ENCODE measurements at places on chromosomes 7 and 10.

DNA sequence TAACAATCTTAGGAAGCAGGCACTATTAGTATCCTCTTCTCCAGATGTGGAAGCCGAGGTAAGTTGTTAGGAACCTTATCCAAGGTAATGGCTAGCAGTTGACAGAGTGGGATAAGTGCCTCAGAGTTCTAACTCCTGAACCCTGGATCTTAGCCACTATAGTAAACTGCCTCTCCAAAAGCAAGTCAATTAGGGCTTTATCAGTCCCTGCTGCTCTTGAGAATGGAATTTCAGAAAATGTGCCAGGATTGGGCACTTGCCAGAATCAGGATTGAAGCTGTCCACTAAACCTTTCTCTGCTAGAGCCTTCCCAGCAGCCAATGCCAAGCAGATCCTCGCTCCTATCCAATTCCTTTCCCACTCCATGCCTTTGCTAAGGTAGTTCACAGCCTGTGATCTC is 777.5 kb upstream of the POM121L12 start:
- no peak for DNase-seq

DNA sequence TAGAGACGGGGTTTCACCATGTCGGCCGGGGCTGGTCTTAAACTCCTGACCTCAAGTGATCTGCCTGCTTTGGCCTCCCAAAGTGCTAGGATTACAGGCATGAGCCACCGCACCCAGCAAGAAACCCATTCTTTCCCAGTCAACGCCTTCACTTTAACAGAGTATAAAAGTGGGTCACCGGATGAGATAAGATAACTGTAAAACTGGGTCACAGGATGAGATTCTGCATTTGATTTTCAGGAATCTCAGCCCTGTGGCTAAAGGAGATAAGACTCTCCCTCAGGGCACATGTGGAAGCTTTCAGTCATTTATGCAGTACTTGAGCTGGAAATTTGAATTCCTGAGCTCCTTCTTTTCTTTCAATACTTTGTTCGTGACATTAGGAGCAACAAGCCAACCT is 70.8 kb downstream of the LRRC17 start:
- no peak for DNase-seq

GRCh38 chr10:4498711-4499251 is 327.2 kb upstream of the AKR1E2 start:
- DNase-seq: no peak

DNA sequence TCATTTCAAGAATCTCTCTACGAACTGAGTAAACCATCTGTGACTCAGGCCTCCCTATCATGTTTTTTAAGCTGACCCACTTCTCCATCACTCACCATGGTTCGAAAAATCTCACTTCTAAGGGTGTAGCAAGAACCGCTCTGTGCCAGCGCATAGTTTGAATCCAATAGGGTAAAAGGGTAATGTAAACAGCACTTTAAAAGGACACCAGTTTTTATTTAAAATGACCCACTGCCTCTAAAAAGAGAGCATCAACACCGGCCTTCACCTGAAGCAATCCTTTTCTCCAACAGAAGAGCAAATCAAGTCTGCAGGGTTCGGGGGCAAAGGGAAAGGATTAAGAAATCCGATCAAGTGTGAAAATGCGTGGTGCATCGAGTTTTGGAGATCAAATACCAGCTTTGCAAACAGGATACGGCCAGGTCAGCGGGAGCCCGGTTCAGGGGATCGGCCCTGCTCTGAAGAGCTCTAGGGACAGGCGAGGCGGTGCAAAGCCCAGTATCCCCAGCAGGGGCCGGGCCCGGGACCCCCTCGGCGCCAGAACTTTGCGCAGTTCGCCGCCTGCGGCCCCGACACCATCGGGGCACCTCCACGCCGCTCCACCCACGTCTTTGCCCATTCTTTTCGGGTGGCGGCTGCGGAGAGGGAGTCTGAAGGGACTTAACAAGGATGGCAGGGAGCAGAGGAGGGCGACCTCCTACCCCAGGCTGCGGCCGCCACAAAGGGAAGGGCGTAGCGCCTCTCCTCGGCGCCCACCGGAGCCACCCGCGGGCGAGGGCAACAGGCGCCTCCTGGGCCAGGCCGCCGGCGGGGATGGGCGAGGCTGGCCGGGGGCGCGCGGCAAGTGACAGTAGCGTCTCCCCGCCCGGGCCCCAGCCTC is 842 bp downstream of the NMT2 start:
- peak; percentile 80 for DNase-seq

DNA sequence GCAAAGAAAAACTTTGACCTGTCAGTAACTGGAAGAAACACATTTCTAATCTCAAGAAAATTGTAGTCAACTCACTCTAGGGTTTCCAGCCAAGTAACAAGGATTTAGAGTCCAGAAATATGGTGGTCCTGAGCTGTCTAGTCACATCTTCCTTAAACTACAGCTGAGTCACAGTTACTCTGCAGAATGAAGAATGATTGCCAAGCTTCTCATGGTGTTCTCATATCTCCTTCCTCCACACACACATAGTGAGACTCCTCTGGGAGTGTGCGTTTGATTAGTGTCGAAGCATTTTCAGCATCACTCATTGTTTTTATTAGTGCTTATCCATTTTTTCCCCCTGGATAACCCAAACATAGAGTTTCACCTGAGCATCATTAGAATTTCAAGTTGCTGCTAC is 93.1 kb upstream of the CXCL12 start:
- DNase-seq: no peak

- DNase-seq: no peak
Observed at GRCh38 chr7:149880638-149881311, 7.0 kb downstream of the ATP6V0E2 start.

GRCh38 chr10:101452593-101452992 is 98.6 kb downstream of the BTRC start:
- no peak for DNase-seq

DNA sequence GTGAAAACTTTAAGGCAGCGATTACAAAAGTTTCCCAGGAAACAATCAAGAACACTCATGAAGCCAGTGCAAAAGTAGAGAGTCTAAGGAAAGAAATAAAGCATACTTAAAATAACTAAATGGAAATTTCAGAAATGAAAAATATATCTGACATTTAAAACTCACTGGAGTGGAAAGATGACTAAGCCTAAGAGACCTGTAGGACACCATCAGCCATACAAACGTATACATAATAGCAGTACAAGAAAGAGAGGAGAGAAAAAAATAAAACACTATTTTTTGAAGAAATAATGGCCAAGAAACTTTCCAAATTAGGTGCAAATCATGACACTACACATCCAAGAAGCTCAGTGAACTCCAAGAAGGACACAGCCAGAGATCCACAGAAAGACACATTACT is 5.4 kb upstream of the AKR1D1 start:
- DNase-seq: no peak

- no peak for DNase-seq
Observed at GRCh38 chr7:152504367-152504766, 68.6 kb upstream of the KMT2C start.

DNA sequence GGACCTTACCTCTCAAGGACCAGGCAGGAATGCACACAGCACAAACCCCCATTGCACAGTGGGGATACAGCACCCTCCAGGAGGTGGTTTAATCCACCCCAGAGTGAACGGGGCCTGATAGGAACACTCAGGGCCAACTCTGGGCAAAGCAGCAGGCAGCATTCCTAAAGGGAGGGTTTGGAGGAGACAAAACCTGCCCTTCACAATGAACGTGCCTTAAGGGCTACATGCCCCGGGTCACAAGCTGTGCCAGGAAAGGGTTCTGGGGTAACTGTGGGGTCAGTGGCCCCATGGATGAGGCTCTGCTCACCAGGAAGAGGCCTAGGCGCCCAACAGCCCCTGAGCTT is 1.1 kb downstream of the GPRIN2 start:
- DNase-seq: peak; percentile 10

GRCh38 chr7:130277763-130278643 is 11.3 kb downstream of the CPA2 start:
- no peak for DNase-seq

- DNase-seq: no peak
Observed at GRCh38 chr10:63385254-63385653, 80.5 kb downstream of the JMJD1C start.

DNA sequence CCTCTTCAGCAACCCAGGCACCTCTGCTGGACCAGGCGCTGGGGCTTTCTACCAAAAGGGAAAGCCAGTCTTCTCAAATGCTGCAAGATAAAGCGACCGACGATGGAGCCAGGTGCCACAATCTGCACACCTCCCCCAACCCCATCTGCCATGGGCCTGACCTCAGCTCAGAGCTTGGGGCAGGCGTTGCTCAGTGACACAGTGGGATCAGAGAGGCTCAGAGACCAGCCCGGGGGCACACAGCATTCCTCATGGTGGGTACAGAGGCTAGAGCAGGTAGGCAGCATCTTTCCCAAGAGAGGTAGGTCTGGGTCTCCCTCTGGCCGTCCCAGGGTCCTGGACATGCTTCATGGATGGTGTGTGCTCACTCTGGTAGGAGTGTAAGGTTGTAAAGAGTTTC is 56.3 kb downstream of the ZMIZ1 start:
- DNase-seq: no peak

GRCh38 chr7:27399791-27400567 is 157.4 kb downstream of the EVX1 start:
- DNase-seq: no peak

DNA sequence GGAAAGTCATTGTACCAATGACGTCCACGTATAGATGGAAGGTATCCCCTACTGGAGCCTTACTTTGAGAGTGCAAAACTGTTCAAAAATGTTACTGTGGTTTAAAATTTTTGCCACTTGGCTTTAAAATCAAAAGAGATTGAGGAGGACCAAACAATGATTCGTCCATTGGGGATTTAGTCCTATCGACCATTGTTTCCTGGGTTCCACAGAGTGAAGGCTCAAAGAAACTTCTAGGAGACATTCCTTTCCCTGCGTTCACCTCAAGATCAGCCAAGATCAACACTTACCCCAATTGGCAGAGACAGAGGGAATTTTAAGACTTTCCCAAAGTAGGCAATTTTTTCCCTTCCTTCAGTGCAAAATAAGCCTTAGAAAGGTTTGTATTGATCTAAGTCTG is 152.3 kb downstream of the NEBL start:
- DNase-seq: no peak

DNA sequence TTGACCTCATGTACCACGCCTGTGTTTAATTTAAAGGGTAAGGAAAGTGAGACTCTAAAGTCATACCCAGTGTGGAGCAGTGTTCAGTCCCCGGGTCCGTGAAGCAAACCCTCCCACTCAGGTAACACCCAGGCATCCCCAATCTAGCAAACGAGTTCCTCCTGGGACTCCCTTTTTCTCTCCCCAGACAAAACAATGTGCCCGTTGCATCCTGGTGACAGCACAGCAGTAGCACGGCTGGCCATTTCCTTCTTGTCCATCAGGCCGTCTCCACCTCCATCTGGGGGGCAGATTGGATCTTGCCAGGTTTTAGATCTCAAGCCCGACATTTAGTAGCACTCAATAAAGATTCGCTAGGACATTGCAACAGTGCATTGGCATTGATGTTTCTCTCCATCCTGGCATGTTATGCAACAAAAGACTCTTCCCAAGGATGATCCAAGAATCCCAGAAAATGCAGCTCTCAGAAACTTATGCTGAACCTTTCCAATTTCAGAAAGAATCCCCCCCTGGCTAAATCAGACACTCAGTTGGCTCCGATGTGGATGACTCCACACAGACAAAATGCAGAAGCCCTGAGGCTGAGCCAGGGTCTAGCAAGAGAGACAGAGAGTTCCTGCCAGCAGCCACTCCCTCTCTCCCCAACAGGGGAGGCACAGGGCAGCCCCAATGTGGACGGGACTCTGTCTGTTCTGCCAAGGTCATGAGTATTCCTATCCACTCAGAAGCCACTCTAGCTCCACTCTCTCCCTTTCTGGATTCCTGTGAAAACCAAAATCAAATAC is 274.5 kb upstream of the MGMT start:
- DNase-seq: no peak

- no peak for DNase-seq
Observed at GRCh38 chr7:157937406-157937805, 600.6 kb downstream of the DNAJB6 start.

All from activated effector memory CD4-positive, alpha-beta T cell treated with anti-CD3 and anti-CD28 coated beads, Interleukin-2, amount 50 U/mL, for 16 hours (primary cell).